Tracheal epithelial cell (primary cell): ENCODE measurements at places on chromosomes 16 and 17. TPM values are rescaled to one million over a fixed set of nuclear protein-coding genes. Genes with fewer than 3 reads are reported as not detected.

GUCY2D gene
- total RNA-seq, result not detected in 2 replicates

SALL1 gene
- 0.48 TPM in 1 of 2 replicates, not detected in the other for total RNA-seq

SPN gene
- total RNA-seq, result not detected in 2 replicates

ASGR1 gene
- total RNA-seq, result 0.64 TPM in 1 of 2 replicates, not detected in the other

TP53TG3 gene
- under 0.01 and 0.48 TPM in 2 replicates for total RNA-seq

SLC7A5 gene
- 68.7 and 330 TPM in 2 replicates for total RNA-seq
